Uterus (tissue), 4 donors: ENCODE measurements at places on chromosomes 1 and 21. TPM values are rescaled to one million over a fixed set of nuclear protein-coding genes. Genes with fewer than 3 reads are reported as not detected.

GRCh38 chr1:107933736-107934135, 31.2 kb downstream of the VAV3 start:
- H3K4me1 ChIP-seq, result no peaks in the 10 kb centered on the region
- H3K27me3 ChIP-seq, result no peaks in the 10 kb centered on the region
- no peak for DNase-seq
- no peak overlapping the region for H3K4me3 ChIP-seq

DNA sequence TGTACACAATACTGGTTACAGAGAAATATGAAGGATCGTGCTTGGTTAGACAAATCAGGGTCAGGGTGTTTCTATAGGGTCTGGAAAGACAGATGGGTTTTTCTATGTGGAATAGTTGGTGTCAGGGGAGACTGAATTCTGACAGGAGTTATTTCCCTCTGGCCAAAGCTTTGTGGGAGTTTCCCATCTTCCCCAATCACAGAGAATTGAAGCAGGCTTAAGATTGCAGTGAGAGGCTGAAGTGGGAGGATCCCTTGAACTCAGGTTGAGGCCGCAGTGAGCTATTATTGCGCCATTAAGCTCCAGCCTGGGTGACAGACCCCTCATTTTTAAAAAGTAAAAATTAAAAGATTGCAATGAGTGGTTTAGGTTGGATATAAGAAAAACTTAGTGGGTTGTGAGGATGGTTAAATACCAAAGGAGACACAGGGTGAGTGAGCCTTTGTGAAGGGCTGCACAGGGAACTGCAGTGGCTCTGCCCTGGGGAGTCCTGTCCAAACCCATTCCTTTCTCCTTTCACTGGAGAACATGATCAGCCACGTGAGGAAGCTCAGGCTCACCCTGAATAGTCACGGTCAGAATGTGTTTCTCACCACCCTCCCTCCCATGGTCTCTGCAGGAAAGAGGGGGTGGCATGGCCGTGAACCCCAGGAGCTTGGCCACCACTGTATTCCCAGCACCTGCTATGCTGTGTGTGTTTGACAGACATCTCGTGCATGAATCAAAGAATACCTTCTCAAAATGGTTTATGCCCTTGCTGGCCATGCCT, 101.2 kb downstream of the INTS7 start:
- H3K27ac ChIP-seq, result no peak overlapping the region
- no peak for DNase-seq
- no peaks in the 10 kb centered on the region for H3K27me3 ChIP-seq
- no peak overlapping the region for H3K4me3 ChIP-seq
- no peaks in the 10 kb centered on the region for H3K36me3 ChIP-seq
- H3K4me1 ChIP-seq, result no peaks in the 10 kb centered on the region

DNA sequence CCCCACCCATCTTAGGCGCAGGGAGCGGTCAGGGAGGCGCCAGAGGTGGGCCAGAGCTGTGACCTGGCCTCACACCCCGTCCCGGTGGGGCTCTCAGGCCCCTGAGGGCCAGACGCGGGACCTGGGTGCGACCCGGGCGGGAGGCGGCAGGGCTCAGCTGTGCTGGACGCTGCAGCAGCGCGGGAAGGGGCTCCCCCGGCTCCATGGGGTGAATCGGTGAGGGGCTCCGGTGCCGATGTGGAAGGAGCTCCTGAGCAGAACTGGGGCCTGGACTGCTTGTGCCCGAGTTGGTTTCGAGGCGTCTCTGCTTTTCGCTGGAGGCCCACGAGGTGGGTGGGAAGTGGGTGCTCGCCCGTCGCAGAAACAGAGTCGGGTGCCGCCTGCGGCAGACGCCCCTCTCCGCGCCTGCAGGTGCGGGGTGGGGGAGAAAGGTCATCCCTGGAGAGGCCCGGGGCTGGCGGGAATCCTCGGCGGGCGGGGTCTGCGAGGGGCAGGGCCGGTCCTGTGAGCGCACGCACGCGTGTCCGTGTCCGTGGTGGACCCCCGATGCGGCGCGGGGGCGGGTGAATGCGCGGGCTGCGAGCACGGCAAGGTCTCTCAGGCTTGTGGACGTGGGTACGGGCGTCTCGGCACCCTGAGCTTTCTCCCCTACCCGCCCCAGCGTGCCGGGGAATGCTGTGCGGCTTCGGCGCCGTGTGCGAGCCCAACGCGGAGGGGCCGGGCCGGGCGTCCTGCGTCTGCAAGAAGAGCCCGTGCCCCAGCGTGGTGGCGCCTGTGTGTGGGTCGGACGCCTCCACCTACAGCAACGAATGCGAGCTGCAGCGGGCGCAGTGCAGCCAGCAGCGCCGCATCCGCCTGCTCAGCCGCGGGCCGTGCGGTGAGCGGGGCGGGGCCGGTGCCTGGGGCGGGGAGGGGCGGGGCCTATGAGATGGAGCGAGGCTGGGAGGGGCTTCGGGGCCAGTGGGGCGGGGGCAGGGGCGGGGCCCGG, 20.4 kb downstream of the AGRN start:
- DNase-seq, result peak; percentile 71
- peaks cover 9% of the 10 kb centered on the region for H3K4me1 ChIP-seq
- H3K36me3 ChIP-seq, result no peaks in the 10 kb centered on the region
- H3K27ac ChIP-seq, result no peak overlapping the region
- H3K27me3 ChIP-seq, result no peaks in the 10 kb centered on the region
- H3K4me3 ChIP-seq, result peak overlapping the region; percentile 34

- H3K4me3 ChIP-seq, result no peak overlapping the region
- no peak for DNase-seq
- H3K27me3 ChIP-seq, result no peaks in the 10 kb centered on the region
- H3K36me3 ChIP-seq, result no peaks in the 10 kb centered on the region
- no peak overlapping the region for H3K27ac ChIP-seq
Measured at GRCh38 chr1:157288492-157288891, 150.3 kb upstream of the ETV3 start.

DNA sequence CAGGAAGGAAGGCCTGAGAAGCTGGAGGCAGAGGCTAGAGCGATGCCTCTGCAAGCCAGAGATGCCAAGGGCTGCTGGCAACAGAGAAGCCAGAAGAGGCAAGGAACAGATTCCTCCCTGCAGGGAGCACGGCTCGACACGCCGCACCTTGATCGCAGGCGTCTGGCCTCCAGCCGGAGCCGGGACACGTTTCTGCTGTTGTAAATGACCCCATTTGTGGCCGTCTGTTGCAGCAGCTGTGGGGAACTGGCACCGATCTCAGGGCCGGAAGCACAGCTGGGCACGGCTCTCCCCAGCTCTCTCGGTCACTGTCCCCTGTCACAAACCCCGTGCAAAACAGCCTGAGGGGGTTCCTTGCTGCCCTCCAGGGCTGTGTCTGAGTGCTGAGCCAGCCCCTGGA, 59.6 kb downstream of the SIK1 start:
- DNase-seq, result no peak
- no peaks in the 10 kb centered on the region for H3K27me3 ChIP-seq
- no peak overlapping the region for H3K4me3 ChIP-seq
- no peaks in the 10 kb centered on the region for H3K4me1 ChIP-seq

Gene CRABP2
- 11.0 TPM for total RNA-seq

Gene COL6A1
- total RNA-seq, result 621 TPM
